ENCODE measurements at places on chromosomes 11 and 22.

- DNase-seq: peak; percentile 19
Observed at GRCh38 chr11:440065-441042, 1.5 kb downstream of the ANO9 start.

GRCh38 chr11:74154620-74155281 is 16.1 kb downstream of the C2CD3 start:
- no peak for DNase-seq

DNA sequence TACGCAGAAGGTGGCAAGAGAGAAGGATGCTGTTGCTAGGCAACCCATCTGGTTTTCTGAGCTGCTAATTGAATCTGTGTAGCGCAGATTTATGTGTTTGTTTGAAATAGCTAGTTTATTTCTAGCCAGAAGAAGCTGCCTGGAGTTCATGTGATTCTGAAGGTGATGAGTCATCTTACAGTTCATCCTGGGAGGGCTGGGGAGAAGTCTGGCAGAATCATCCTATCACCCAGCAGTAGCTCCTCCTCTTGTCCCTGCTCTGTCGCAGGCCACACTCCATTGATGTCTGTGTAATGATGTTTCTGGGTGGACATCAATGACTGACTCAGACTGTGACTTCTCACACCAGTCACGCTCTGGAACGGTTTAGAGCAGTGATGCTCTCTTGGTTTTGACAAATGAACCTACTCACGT is 4.8 kb upstream of the FBXO7 start:
- DNase-seq: peak; percentile 4

DNA sequence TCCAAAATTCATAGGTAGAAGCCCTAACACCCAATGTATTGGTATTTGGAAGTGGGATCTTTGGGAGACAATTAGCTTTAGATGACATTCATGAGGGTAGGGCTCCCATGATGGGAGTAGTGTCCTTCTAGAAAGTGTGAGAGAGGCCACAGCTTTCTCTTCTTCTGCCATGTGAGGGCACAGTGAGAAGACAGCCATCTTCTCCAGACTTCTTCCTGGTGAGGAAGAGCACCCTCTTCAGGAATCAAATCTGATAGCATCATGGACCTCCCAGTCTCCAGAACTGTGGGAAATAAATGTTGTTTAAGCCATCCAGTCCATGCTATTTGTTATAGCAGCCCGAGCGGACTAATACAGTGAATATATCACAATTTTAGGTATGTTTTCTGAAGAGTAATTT is 96.9 kb downstream of the CNTN5 start:
- no peak for DNase-seq

DNA sequence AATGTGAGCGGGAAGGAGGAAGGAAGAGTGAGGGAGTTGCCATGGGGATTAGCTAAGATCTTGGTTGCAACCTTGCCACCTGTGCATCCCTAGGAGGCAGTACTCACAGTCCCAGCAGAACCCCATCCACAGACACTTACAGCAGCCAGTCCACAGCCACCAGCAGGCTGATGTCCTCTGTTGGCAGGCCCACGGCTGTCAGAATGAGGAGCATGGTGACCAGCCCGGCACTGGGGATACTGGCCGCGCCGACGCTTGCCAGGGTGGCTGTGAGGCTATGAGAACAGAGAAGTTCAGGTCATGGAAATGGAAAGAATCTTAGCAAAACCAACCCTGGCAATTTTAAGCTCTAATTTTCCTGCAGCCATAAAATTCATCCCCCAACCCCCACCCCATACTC is 138.6 kb downstream of the SLC1A2 start:
- DNase-seq: no peak

DNA sequence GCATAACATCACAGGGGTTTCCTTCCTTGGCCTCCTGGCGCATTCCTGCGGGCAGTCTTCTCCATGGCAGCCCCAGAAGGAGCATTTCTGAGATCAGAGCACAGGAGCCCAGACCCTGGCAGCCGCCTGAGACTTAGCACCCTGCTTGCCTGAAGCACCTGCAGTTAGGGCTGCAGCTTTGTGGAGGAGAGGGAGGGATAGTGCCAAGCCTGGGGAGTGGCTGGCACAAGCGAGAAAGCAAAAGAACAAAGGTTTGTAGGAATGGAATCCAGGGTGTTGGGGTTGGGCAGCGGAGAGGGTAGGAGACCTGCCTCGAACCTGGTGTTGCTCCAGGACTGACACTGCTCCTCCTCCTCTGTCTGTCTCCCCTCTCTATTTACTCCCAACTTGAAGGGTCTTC is 66.9 kb downstream of the SCN3B start:
- no peak for DNase-seq

DNA sequence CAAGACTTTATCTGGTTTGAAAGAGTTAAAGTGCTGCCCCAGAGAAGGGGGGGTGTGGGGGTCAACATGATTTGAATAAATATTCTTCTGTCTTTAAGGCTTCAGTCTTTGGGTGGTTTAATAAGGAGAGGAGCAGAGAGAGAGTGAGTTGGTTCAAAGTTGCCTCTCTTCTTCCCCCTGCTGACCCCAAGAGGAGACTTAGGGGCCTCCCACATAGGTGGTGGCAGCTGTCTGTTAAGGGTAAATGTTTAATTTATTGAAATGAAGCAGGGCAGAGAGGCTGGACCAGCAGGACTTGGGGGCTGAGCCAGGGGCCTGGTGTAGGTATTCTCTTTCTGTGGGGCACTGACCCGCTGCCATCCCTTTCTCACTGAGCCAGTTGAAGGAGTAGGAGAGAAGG is 5.5 kb downstream of the POU2F3 start:
- DNase-seq: no peak

DNA sequence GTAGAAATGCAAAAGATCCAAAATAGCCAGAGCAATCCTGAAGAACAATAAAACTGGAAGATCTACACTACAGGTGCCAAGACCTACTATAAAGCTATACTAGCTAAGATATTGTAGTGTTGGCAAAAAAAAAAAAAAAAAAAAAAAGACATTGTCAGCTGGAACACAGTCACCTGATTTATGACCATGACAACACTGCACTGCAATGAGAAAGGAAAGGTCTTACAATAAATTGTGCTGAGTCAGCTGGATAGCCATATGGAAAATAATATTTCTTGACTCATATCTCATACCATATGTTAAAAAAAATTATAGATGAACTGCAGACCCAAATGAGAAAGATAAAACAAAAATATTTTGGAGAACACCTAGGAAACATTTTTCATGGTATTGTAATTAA is 3.1 kb upstream of the PANX3 start:
- no peak for DNase-seq
